ENCODE measurements at places on chromosomes 7 and 10.

- no peak for DNase-seq
Measured at GRCh38 chr7:105020926-105021325, 6.9 kb downstream of the KMT2E start.

- peak; percentile 8 for DNase-seq
Measured at GRCh38 chr10:114266521-114266920, 27.5 kb downstream of the VWA2 start.

DNA sequence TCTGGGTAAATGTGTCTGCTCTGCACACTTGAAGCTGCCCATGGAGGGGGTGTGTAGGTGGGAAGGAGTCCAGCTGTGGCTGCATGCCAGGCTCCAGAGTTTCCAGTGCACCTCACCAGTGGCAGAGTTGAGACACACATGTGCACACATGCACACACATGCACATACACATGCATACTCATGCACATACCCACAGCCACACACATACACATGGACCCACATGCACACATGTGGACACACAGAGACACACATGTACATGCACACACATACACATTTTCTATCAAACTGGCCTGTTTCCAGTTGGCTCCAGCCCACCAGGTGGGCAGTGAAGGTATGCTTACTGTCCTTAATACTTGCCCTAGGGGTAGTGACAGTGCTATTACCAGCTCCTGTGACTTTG is 99.7 kb downstream of the RAMP3 start:
- DNase-seq, result no peak

DNA sequence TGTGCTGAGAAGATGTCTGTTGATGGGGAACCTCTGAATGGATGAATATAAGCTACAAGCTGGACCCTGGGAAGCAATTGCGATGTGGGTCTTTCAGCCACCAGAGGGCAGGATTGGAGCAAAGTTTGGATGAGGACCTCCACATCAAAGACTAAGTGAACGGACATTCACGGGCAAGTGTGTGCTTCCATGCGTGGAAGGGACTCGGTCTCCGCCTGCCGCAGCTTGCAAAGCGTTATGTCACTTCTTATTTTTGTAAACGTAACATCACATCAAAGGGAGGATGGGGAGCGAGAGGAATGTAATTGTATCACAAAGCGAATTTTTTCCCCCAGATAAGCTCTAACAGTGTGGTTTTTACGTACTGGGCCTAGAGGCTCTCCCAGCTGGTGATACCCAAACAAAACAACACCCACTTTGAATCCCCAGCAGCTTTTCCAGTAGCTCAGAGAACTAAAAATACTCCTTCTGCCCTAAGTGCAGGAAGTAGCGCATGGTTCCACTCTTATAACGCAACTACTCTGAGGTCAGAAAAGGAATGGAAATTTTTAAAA is 65.0 kb downstream of the VWA2 start:
- peak; percentile 75 for DNase-seq

GRCh38 chr7:35552691-35553090 is 142.2 kb downstream of the HERPUD2 start:
- no peak for DNase-seq

GRCh38 chr10:109976681-109977080 is 31.1 kb upstream of the ADD3 start:
- DNase-seq, result no peak
